Heart right ventricle (tissue), 16 donors: ENCODE measurements at places on chromosomes 12 and 14. TPM values are rescaled to one million over a fixed set of nuclear protein-coding genes. Genes with fewer than 3 reads are reported as not detected.

DNA sequence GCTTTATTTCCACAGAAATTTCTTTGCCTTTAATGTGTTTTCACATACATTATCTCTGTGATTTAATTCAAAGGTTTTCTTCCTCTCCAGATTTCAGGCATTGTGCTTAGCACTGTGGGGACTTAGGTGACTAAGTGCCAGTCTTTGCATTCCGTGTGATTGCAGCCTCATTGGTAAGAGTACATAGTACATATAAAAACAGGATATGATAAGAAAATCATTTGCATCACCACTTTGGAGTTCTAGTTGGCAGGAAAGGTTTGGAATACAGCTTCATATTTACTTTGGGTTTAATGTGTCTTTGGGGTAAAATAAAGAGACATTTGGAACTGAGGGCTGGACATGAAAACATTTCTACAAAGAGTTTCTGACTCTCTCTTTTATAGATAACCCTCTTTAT is 37.8 kb upstream of the C12orf75 start:
- H3K27me3 ChIP-seq, result no peaks in the 10 kb centered on the region
- no peak overlapping the region for H3K27ac ChIP-seq
- no peaks in the 10 kb centered on the region for H3K36me3 ChIP-seq
- DNase-seq, result no peak

GRCh38 chr12:102026728-102027127 is 35.1 kb downstream of the WASHC3 start:
- H3K36me3 ChIP-seq, result peaks cover 88% of the 10 kb centered on the region
- H3K27me3 ChIP-seq, result no peaks in the 10 kb centered on the region
- no peak for DNase-seq
- H3K4me3 ChIP-seq, result no peak overlapping the region

- H3K4me1 ChIP-seq, result no peaks in the 10 kb centered on the region
- no peak overlapping the region for H3K4me3 ChIP-seq
- no peaks in the 10 kb centered on the region for H3K27me3 ChIP-seq
Observed at GRCh38 chr14:35741345-35742031, 67.6 kb downstream of the RALGAPA1 start.

REP15 gene
- total RNA-seq, result 5.1 TPM

TTLL5 gene
- total RNA-seq, result 22.5 TPM

DNA sequence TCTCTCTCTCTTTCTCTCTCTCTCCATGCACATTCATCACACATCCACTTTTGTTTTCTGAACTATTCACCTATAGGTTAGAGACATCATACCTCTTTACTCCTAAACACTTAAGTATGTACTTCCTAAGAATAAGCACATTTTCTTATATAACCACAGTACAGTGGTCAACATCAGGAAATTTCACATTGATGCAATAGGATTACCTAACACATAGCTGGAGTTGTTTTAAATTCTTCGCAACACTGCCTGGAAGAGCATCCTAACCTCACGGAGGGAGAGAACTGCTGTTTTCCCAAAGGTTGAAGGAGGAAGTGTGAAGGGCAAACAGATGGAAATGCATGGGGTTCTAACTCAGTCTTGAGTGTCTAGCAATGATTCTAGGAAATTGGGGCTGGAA is 159.2 kb downstream of the SYT1 start:
- no peak overlapping the region for H3K27ac ChIP-seq
- H3K4me1 ChIP-seq, result no peaks in the 10 kb centered on the region
- H3K27me3 ChIP-seq, result no peaks in the 10 kb centered on the region
- H3K4me3 ChIP-seq, result no peak overlapping the region
- DNase-seq, result no peak

GRCh38 chr12:120264904-120265472 is 542 bp downstream of the PXN start:
- peak overlapping the region; percentile 93 for H3K4me3 ChIP-seq
- H3K27ac ChIP-seq, result peak overlapping the region; percentile 91
- DNase-seq, result no peak
- H3K27me3 ChIP-seq, result no peaks in the 10 kb centered on the region
